ENCODE measurements at places on chromosomes 16 and 17. TPM values are rescaled to one million over a fixed set of nuclear protein-coding genes. Genes with fewer than 3 reads are reported as not detected.
A peak's percentile ranks its signal among the peaks of the same experiment; 100 is the strongest.

- no peak for DNase-seq
Measured at GRCh38 chr16:18948372-18949020, 22.3 kb upstream of the SMG1 start.

- no peak for DNase-seq
Measured at GRCh38 chr17:8053600-8053999, 14.7 kb downstream of the ALOX15B start.

GRCh38 chr16:86428729-86429517 lies 81.4 kb upstream of the FOXF1 start:
- no peak for DNase-seq

GRCh38 chr17:76077584-76078110 lies 1.3 kb upstream of the ZACN start:
- DNase-seq, result peak; percentile 80

The KRT31 gene
- polyA plus RNA-seq, result 0.03 TPM

The CDH5 gene
- polyA plus RNA-seq, result not detected

Measured in SK-N-SH (cell line).